ENCODE measurements at places on chromosomes 5 and 9.

GRCh38 chr5:18079831-18080230 lies 445.6 kb downstream of the TAF11L14 start:
- no peak for DNase-seq

- no peak for DNase-seq
Observed at GRCh38 chr5:172871536-172871935, 37.5 kb downstream of the ERGIC1 start.

- DNase-seq: no peak
Observed at GRCh38 chr5:67306965-67307607, 110.5 kb upstream of the CD180 start.

GRCh38 chr9:137715321-137715720 lies 96.5 kb downstream of the EHMT1 start:
- no peak for DNase-seq

- DNase-seq: no peak
Observed at GRCh38 chr5:165559645-165560044, 2054.2 kb downstream of the MAT2B start.

DNA sequence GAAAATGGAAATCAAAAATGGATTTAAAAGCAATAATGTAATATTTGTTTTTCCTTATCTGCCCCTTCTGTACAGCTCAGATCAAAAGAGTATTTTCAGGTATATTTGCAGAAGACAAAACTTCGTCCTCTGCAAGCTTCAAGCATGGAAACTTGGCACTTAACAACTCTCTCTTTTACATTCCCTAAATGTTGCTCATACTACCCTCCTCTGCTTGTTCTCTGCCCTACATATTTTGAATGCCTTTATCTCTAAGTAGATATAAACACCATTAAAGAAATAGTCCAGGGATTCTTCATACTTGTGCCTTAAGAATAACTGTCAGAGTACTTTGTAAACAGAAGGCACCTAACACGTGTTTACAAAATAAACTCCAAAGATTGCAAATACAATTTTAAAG lies 19.2 kb upstream of the SMC2 start:
- no peak for DNase-seq

DNA sequence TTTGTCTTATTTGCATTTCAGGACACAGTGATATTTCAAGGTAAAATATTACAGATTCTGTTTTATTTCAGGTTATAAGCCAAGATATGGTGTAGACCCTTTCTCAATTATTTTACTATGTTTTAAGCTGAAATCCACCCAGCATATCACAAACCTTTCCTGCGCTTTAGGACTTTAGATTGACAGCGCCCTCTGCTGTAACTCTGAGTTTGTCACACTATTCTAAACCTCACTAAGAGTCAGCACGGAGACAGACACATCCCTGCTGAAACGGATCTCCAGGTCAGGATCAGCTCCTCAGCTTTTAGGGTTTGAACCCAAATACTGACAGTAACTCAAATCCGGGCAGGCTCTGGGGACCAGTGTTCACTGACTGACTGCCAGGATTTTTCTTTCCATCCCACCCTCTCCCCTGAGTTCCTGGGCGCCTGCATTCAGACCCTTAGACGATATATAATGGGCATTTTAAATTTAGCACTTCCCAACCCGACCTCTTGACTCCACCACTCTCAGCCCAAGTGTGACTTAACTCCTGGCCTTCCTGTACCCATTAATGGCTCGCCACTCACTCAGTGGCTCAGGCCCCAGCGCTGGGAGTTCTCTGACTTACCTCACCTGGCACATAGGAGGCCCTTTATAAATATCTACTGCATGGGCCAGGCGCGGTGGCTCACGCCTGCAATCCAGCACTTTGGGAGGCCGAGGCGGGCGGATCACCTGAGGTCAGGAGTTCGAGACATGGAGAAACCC lies 33.5 kb downstream of the TLX3 start:
- DNase-seq: peak; percentile 70

DNA sequence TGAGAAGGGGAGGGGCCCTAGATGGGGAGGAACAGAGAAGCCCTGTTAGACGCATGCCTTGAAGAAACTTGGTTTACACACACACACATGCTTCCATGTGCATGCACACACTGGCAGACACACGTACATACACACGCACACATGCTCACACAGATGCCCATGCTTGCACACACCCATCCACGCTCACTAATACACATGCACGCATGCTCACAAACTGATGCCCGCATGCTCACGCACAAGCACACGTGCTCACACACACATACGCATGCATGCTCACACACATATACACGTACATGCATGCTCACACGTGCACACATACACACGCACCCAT lies 32.1 kb upstream of the EGFL7 start:
- DNase-seq: no peak

DNA sequence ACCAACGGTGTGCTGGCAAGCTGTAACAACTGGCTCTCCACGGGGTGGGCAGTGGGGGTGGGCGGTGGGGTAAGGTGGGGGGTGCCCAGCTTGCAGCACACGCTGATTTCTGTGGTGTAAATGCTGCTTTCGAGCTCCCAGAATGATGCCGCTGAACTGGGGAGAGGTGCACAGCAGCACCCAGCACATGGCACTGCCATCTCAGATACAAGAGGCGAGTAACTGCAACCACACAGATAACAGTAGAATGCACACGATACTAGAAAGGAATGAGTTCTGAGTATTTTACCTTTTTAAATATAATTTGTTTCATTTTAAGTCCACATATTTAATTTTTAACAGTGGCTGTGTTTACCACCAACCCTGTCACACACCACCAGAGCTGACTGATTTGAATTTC lies 87.9 kb downstream of the SEMA4D start:
- DNase-seq: no peak

DNA sequence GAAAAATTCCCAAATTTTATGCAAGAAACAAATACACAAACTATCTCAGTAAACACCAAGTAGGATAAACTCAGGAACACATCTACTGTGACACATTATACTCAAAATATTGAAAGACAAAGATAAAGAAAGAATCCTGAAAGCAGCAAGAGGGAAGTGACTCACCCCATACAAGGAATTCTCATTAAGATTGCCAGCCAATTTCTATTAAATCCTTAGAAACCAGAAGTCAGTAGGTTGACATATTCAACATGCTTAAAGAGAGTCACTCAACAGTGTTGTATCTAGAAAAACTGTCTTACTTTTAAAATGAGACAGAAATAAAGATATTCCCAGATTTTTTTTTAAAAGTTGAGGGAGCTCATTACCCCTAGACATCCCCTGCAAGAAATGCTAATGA lies 15.5 kb downstream of the SPATA31E1 start:
- DNase-seq: no peak

- DNase-seq: peak; percentile 65
Observed at GRCh38 chr9:107158321-107158720, 124.8 kb upstream of the RAD23B start.

- no peak for DNase-seq
Observed at GRCh38 chr9:126699401-126699881, 85.7 kb downstream of the LMX1B start.

- peak; percentile 6 for DNase-seq
Observed at GRCh38 chr5:76372323-76373054, 30.6 kb upstream of the IQGAP2 start.

- DNase-seq: no peak
Observed at GRCh38 chr9:36780186-36780585, 207.5 kb downstream of the MELK start.

- no peak for DNase-seq
Observed at GRCh38 chr5:50694027-50694590, 27.7 kb downstream of the PARP8 start.

GRCh38 chr5:116153687-116154174 lies 68.9 kb downstream of the COMMD10 start:
- no peak for DNase-seq

GRCh38 chr5:140828362-140828737 lies 590 bp downstream of the PCDHA6 start:
- no peak for DNase-seq

- no peak for DNase-seq
Observed at GRCh38 chr9:101376111-101376848, 8.5 kb downstream of the BAAT start.

- no peak for DNase-seq
Observed at GRCh38 chr5:79111960-79112702, 522 bp downstream of the BHMT start.

- DNase-seq: no peak
Observed at GRCh38 chr9:93263334-93264229, 79.6 kb downstream of the WNK2 start.

DNA sequence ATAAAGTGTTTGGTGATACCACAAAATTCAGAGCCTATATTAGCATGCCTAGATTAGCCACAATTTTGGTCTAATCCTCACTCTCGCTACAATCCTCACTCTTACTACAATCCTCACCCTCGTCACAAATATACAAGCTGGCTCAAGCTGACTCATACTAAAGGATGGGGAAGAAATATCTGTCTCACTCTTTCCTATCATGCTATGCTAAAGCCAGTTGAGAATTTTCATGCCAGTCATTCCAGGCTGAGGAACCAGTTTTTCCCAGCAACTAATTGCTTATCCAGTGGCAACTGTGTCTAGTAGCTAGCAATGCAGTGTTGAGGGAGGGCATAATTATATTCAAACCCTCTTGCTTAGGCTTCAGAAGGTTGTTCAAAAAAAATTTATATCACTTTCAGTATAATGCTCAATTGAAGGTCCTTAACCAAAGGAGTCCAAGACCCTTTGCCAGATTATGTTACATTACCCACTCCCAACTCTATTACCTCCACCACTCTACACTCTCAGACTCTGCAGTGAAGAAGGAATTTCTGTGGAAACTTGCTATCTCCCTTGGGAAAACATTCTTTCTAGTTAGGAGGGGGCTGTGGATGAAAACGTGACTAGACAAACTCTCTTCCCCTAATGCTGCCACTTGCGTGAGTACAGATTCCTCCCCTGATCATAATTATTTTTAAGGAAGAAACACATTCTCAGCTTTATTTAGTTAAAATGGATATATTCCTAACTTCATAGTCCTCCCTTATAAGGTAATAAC lies 810.3 kb upstream of the ACO1 start:
- DNase-seq: no peak

DNA sequence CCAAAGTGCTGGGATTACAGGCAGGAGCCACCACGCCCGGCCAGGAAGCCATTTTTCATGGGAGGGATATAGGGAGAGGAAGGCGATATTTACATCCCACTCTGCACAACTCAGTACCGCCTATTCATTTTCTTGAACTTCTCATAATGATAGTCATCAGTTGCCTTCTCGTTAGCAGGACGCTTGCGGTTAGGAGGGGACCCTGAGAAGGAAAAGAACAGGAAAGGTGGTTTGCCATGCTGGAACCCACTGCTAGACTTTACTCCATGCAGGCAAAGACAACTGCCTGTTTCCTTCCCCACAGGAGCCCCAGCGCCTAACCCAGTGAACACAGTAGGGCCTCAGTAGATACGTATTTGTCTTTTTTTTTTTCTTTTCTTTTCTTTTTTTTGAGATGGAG lies 4.1 kb upstream of the TOR1A start:
- DNase-seq: no peak

Measured in NCI-H524 (cell line).